ENCODE measurements at places on chromosomes 11 and 22.

DNA sequence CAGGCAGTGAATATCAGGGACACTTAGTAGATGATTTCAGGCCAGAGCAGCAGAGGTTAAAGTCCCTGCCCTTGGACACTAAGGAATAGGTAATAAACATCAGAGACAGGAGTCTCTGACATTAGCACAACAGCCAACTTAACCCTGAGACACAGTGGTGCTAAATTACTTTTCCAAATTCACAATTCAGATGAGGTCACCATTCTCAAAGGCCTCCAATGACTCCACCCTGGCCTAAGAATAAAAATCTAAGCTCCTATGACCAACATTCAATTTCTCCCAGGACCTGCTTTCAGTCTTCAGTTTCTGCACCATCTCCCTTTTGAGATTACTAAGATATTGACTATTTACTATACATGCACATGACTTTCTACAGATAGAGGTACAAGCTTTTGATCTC is 42.0 kb downstream of the BLID start:
- DNase-seq: no peak

DNA sequence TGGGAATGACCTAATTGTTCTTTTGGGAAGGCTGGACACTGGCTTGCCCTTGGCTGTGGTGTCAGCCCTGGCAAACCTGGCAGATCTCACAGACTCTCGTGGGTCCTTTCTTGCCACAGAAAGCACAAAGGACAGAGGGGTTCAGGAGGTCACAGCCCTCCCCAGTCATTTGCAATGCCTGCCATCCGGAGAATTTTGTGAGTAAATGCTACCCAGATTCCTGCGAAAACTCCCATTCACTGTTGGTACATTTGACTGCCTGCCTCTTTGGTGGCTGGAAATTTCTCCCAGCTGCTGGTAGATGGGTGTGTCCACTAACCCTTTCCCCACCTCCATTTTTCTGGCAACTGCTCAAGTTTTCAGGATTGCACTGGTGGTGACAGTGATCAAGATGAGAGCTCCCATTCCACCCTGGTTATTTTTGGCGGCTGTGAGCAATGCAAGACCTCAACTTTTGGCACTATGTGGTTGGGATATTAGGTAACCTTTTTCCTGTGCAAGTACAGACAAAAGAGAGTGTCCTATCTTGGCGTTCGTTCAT is 155.7 kb downstream of the NAV2 start:
- DNase-seq: peak; percentile 84

DNA sequence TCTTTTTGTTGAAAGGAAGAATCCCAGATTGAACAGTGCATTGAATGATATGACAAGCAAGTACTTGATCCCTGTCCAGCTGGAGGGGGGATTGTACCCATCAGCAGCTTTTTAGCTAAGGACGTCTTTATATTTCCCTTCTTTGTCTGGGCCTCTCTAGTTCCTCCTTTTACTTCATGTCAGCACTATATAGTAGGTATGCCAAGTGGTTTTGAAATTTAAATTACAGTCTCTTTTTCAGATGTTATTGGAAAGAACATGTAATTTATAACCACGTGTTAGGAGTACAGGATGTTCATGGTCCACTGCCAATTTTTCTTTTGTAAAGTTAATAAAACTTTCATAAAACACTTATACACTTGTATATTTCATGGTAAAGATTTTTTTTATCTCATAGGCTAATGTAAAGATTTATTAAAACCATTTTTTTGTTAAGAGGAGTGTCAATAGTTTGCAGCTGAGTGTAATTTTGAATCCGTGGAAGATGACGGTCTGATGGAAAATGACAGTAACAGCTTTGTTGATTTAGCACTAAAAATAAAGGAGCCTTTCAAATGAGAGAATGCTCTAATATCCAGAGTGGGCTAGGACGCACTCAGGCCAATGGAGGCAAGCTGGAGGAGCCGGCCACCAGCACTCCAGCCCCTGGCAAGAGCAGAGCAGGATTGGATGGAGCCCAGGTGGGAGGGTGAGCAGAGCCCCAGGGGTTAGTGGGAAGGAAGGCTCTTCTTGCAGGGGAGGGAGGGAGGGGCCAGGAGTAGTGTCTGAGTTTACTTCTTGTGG is 488.3 kb downstream of the INSC start:
- peak; percentile 84 for DNase-seq

DNA sequence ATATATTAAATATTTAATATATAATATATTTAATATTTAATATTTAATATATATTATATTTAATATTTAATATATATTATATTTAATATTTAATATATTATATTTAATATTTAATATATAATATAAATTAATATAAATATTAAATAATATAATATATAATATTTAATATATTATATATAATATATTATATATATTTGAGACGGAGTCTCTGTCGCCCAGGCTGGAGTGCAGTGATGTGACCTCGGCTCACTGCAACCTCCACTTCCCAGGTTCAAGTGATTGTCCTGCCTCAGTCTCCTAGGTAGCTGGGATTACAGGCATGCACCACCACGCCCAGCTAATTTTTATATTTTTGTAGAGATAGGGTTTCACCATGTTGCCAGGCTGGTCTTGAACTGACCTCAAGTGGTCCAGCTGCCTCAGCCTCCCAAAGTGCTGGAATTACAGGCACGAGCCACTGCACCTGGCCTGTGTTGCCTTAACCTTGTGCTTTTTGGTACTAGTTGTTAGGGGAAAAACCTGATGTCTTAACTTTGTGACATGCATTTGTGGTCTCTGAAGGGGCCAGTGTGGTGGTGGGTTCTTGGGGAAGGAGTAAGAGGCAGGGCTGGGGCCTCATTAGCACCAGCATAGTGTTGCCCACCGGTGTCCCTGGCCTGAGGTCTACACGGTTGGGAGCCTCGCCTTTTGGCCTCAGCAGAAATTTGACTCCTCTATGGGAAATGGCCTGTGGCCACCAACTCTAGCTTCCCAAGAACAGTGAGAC is 16.6 kb downstream of the SEC14L3 start:
- DNase-seq: no peak

- no peak for DNase-seq
These were observed 30.0 kb downstream of the NAT10 start for GRCh38 chr11:34135439-34135838.

DNA sequence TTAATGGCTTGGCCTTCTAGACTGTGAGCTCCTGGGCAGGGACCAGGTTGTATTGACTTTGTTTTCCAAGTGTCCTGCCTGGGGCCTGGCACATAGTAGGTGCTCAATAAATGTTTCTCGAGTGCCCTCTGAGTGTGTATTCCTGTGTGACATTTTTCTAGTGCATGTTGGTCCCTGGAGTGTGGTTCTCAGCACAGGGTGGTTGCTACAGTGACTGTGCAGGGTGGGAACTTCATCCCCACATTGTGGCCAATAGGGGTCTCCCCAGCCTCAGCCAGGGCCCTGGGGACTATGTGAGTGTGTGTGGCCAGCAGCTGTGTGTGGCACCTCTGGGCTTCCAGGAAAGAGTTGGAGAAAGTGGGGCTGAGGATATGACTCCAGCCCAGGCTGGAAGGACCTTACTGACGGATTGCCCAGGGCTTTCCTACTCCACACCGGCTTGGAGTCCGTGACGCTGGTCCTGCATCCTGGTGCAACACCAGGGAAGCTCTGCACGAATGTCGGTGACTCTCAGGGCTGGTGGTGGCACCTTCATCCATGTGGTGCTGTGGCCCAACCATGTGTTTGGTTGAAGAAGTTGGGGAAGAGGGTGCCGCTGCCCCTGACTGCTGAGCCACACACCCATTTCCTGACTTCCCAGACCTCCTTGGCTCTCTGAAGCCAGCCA is 9.0 kb upstream of the MARK2 start:
- peak; percentile 50 for DNase-seq

DNA sequence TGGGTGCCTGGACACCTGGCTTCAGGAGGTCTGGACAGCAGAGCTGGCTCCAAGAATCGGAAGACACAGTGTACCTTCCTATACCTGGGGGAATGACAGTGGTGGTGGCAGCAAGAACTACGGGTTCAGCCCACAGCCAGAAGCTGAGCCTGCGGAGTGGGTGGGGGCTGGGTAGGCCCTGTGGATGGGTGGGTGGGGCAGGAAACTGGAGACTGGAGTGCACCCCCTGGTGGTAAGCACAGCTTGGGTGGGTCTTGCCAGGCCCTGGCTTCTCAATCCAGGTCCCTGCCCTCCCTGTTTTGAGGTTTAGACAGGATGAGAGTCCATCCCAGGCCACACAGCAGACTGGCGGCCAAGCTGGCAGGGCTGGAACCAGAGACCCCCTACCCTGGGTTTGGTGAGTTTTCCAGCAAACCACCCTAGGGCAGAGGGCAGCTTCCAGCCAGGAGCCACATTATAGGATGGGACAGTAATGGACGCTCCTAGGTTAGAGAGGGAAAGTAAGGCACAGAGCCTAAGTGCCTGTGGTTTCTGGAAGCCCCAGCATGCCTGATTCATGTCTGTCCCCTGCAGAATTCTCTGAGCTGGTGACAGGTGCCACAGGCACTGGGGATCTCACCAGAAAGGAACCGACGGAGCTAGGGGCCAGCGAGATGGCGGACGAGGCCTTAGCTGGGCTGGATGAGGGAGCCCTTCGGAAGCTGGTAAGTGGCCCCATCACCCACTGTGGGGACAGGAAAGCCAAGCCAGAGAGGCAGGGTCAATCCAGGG is 1.7 kb downstream of the SMTN start:
- peak; percentile 57 for DNase-seq

- DNase-seq: no peak
These were observed 390.6 kb downstream of the SOX6 start for GRCh38 chr11:15965562-15966250.

GRCh38 chr11:65774525-65775306 is 6.1 kb downstream of the AP5B1 start:
- no peak for DNase-seq
